ENCODE measurements at places on chromosomes 7 and 10.

- H3K4me1 ChIP-seq: peaks cover 47% of the 10 kb centered on the region
- H3K27ac ChIP-seq: peak overlapping the region; percentile 25
- no peak overlapping the region for H3K4me3 ChIP-seq
These were observed 75.3 kb downstream of the MKI67 start for GRCh38 chr10:128050936-128051335.

DNA sequence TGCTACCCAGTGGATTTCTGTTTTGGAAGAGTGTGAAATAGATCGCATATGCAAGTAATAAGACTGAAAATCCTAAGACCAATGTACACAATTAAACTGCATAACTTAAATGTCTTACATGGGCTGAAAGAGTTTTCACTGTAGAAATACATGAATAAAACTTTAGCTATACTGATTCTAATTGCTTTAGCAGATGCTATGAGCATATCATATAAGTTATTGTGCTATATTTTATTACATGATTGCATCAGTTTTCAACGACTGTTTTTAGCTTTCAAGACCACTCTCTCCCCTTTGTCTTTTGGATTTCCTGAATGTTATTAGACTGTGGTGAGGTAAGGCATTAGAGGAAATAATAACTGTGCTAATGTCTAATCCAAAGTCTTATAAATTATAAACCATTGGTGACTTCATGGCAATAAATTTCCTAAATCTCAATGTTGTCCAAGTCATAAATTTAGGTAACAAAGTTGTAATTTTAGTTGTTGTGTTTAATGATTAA lies 124.5 kb downstream of the SEMA3A start:
- no peak for DNase-seq
- no peak overlapping the region for H3K4me3 ChIP-seq
- no peaks in the 10 kb centered on the region for H3K36me3 ChIP-seq
- no peaks in the 10 kb centered on the region for H3K4me1 ChIP-seq

DNA sequence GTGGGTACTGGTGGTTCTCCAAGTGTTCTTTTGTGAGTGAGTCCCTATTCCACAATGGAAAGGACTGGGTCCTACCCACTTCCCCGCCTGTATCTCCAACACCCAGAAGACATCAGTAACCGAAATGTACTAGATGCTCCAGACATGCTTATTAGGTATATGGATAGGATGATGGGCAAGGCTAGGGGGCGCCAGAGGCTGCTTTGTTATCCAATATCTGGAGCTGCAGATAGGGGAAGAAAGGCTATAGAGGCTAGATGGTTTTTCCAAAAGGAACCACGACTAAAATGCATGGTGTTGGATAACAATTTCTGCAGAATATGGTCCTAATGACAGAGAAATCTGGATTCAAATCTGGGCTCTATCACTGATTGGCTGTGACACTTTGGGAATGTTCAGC lies 56.2 kb upstream of the TM9SF3 start:
- DNase-seq: peak; percentile 85
- no peak overlapping the region for H3K27ac ChIP-seq
- H3K4me1 ChIP-seq: peaks cover 3% of the 10 kb centered on the region
- H3K36me3 ChIP-seq: peaks cover 1% of the 10 kb centered on the region

GRCh38 chr7:133255486-133255885 lies 2.6 kb downstream of the EXOC4 start:
- no peak for DNase-seq
- no peaks in the 10 kb centered on the region for H3K27me3 ChIP-seq
- no peak overlapping the region for H3K4me3 ChIP-seq
- H3K27ac ChIP-seq: no peak overlapping the region
